ENCODE measurements at places on chromosomes 13 and 19.

GRCh38 chr13:44084146-44084545 lies 204.4 kb downstream of the LACC1 start:
- no peak for DNase-seq

- DNase-seq, result no peak
Measured at GRCh38 chr13:109610517-109610916, 175.9 kb downstream of the IRS2 start.

GRCh38 chr13:27921421-27921960 lies 1.7 kb downstream of the PDX1 start:
- DNase-seq, result no peak

GRCh38 chr13:29859971-29860370 lies 9.6 kb upstream of the UBL3 start:
- no peak for DNase-seq

DNA sequence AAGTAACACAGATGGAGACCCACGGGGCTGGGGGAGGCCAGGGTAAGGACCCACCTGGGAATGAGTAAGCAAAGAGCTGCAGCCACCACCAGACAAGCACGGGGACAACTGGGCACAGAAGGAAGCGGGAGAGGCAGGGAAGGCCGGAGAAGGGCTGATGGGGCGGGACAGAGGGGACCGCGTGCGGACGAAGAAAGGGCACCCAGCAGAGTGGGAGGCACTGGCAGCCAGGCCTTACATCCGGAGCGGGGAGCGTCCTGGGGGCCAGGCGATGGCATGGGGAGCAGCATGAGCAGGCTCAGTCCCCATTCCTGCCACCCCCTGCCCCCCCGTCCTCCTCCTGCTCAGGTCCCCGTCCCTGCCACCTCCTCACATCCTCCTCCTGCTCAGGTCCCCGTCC lies 3.0 kb downstream of the PROZ start:
- DNase-seq, result no peak

GRCh38 chr19:45403781-45404556 lies 900 bp downstream of the PPP1R13L start:
- peak; percentile 70 for DNase-seq

DNA sequence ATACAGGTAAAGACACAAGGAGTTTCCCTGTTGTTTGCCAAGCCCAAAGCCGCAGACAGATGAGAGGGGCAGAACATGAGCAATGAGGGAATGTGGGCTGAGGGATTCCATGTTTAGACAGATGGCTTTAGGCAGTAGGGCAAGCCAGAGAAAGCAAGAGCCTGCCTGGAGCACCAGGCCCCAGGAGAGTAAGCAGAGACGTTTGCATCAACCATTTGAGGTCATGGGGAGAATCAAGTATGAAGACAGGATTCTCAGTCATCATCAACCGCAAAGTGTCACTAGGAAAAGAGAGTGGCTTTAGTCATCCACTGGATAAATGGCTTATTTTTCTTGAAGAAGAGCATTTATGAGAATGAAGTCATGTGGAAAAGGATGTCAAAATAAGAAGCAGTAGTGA lies 184.7 kb downstream of the COG6 start:
- no peak for DNase-seq
